ENCODE measurements at places on chromosomes 2 and 18. TPM values are rescaled to one million over a fixed set of nuclear protein-coding genes. Genes with fewer than 3 reads are reported as not detected.

Gene COLEC11
- not detected for total RNA-seq

Gene MALL
- not detected for total RNA-seq

Gene CDKL4
- not detected for total RNA-seq

Gene CHST9
- not detected for total RNA-seq

Gene GYPC
- 173 TPM for total RNA-seq

Gene SALL3
- not detected for total RNA-seq
